Right ventricle myocardium inferior (tissue), 1 donor: ENCODE measurements at places on chromosomes 12 and 14. TPM values are rescaled to one million over a fixed set of nuclear protein-coding genes. Genes with fewer than 3 reads are reported as not detected.

Gene ORAI1
- 11.5 TPM for total RNA-seq

Gene ACOT4
- 0.97 TPM for total RNA-seq

DNA sequence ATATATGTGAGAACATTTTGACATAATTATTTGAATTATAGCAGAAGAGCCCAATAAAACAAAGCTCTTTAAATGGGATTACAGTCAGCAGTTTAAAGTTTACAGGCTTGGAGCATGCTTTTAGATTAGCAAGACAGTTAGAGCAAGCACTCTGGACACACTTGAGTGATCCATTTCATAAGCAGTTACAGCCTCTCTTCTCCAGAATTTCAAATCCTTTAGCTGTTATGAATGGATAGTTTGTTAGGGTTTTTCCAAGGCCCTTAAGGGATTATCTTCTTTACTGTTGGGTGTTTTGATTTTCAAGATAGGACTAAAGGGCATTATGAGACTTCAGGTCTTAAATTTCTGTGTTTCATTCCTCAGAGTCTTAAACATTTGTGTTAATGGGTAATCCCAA lies 36.3 kb downstream of the BEST3 start:
- DNase-seq, result no peak

DNA sequence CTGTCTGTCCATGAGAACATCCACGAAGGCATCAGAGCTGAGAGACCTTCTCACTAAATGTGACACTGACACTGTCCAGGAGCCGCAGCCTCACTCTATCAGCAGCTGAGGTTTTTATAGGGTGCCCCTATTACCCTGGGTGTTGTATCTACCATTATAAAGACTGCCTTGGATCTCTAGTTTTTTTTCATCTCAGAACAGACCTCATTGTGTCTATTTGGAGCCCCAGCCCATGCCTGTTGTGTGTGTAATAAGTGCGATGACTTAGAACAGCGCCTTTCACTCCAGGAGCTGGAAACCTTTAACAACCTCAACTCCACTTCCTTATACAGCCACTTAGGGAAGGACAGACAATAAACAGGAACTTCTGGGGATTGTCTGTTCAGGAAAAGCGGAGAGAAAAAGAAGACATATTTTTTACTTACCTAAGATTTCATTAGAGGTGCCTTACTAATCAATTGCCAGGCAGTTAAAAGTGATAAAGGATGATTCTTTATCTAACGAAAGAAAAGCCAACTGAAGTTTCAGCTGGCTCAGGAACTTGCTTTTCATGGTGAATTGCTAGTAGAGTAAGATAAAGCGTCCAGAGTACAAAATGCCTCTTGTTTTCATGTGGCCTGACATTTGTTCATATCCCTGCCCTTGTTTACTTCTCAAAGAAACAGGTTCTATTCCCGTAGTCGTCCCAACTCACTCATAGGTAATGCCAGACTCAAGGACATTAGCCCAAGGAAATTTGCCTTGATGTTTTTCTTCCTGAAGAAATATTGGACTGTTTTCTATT lies 420.6 kb downstream of the RAD51B start:
- DNase-seq, result no peak

- DNase-seq, result peak; percentile 63
These were observed 69.1 kb downstream of the ASCL4 start for GRCh38 chr12:107843351-107844311.
